NCI-H1436 (cell line): ENCODE measurements at places on chromosomes 6 and 20.

DNA sequence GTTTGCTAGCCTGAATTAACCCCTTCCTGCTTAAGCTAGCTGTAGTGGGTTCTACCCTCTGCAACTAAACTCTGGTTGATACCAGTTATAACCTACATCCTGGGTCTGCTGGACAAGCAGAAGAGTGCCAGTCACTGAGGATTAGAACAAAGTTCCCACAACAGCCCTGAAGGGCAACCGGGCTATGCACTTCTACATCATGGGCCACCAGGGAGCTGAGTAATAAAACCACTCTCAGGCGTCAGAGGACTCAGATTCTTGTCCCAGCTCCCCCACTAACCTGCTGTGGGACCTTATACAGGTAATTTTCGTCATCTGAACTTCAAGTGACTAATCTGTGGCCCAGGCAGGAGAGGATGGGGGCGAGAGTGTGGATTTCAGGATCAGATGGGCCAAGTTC lies 56.8 kb downstream of the EYA2 start:
- no peak for DNase-seq

DNA sequence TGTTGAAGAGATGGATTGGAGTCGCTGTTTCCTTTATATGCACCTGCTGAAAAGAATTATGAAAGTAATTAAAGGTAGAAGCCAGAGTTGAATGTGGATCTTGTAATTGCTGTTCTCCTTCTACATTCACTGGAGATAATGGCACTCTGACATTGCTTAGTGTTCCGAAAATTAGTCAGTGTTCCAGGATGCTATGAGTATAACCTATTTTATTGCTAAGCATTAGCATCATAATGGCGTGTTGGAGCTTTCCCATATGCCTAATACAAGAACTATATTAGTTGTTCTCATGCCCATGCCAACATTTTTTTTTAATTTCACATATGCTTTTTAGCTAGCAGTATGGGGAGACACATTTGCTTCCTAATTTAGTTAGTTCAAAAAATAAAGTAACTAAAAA lies 236.4 kb downstream of the ARHGAP18 start:
- DNase-seq: peak; percentile 1

- DNase-seq: no peak
These were observed 151.2 kb upstream of the PTPN1 start for GRCh38 chr20:50358971-50359370.

- no peak for DNase-seq
These were observed 40.4 kb downstream of the CD40 start for GRCh38 chr20:46158476-46158987.

DNA sequence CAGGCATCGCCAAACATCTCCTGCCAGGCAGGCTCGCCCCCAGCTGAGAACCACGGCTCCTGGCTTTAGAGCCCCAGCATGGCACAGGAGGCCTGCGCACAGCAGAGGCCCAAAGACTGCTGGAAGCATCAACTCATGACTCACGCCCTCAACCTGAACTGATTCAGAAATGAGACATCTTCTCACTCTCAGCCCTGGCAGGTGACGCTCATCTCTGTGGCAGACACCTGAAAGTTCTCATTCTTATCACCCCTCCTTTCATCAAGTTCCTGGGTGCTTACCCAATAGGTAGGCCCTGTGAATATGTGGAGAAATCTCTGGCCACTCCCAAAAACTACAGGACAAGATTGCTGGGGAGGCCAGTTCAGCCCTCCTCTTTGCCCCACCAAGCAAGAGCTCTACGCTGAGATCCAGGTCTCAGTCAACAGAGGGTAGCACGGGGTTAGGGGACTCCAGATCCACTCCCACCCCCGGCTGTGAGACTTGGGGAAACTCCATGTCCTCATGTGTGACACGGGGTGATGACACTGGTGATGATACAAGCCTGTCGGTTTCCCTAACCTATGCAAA lies 11.3 kb downstream of the NFATC2 start:
- DNase-seq: no peak

- no peak for DNase-seq
These were observed 29.5 kb upstream of the SIRPG start for GRCh38 chr20:1687053-1687452.

- DNase-seq: no peak
These were observed 149.4 kb upstream of the MLIP start for GRCh38 chr6:53961679-53962370.

GRCh38 chr20:11344939-11345338 lies 572.8 kb upstream of the BTBD3 start:
- no peak for DNase-seq

- DNase-seq: no peak
These were observed 233.0 kb upstream of the PRND start for GRCh38 chr20:4488407-4489339.

DNA sequence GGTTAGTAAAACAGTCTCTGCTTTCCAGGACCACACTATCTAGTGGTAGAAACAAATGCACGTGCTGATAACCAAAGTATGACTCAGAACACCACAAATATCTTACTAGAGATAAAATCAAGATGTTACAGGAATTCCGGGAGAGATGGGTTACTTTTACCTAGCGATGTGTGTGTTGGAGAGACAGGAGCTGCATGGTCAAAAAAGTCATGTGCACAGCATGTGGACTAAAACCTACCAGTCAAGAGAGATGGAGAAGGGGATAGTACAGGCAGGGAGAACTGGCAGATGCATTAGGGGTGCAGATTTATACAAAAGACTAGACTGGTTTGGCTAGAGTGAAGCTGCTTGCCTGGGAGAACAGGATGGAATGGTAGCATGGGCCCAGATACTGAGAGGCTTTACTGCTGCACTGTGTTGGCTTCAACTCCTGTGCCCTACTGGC lies 75.3 kb upstream of the MRAP2 start:
- no peak for DNase-seq
